ENCODE measurements at places on chromosomes 2 and 18.
A peak's percentile ranks its signal among the peaks of the same experiment; 100 is the strongest.

- peak; percentile 44 for DNase-seq
Observed at GRCh38 chr2:12318427-12319057, 398.2 kb upstream of the TRIB2 start.

DNA sequence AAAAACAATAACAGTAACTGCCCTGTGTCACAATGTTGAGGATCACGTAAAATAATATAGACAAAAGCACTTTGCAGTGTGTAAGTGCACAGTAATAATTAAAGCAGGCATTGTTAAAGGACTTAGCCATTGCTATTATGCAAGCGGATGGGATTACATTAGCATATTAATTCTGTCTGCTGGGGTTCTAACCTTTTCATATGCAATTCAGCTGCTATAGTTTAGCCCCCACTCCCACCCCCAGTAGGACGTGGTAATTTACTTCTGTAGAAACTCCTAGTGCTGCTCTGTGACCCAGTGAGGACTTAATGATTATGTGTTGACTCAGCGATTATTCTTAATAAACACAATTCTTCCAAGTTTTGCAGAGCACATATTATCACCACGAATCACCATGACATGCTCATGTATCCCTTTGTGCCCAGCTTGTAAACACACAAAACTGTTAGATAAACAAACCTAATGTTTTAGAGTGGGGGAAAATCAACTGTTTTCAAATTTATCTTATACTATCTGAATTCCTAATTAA is 5.1 kb upstream of the ADAM23 start:
- no peak for DNase-seq

- no peak for DNase-seq
Observed at GRCh38 chr18:48521723-48522122, 17.1 kb upstream of the CTIF start.

DNA sequence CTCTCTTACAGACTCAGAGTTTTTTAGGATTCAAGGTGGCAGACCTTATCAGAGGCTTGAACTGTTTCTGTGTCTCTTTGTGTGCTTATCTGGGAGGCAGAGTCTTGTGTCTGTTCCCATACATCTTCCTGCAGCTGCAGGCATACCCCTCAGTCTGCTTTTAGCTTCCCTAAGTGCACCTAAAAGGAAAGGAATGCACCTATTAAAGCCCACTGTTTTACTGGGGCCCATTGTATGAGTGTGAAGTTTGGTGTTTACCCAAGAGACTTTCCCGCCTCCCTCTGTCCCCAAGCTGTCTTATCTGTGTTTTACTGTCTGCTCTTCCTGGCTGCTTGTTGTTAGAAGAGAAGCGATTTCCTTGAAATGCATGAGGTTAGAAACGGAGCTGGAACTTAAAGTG is 1757.3 kb upstream of the PIK3C3 start:
- DNase-seq = no peak

All from eye (tissue), 1 donor.